Kidney epithelial cell (primary cell): ENCODE measurements at places on chromosomes 1 and 21.

- DNase-seq: no peak
These were observed 55.2 kb downstream of the YARS1 start for GRCh38 chr1:32761936-32762335.

- DNase-seq: no peak
These were observed 25.8 kb downstream of the CCN1 start for GRCh38 chr1:85606414-85606800.

DNA sequence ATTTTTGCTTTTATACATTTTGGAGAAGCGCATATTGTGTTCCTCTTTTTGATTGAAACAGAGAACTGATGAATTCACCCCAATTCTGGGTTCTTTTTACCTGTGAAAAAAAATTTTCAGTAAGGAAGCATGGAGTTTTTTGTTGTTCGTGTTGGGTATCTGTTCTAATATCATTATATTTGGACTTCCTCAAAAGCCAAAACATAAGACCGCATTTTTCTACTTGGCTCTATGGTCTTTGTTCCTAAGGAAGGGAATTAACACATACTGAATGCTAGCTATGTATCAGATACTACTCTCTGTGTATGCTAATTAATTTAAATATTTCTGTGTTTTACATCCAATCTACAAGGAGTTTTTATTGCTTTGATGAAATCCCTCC, 12.9 kb downstream of the EPB41 start:
- DNase-seq: no peak

DNA sequence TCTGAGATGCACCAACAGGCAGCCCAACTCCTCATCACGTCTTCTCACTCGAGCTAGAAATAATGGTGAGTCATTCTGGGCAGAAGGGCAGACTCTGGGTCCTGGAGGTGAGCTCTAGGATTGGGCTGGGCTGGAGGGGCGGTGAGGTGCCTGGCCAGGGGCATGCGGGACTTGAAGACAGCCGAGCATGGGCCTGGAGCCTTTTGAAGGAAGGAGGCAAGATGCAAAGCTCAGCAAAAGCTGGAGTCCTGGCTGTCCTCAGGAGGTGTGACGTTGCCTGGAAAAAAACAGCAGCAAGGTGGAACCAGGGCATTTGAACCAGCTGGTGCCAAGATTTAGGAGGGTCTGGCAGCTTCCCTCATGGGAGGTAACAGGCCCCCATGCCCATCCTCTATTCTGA, 712 bp downstream of the KCNA2 start:
- no peak for DNase-seq

GRCh38 chr1:168497376-168497950, 46.3 kb downstream of the XCL2 start:
- DNase-seq: no peak

- peak; percentile 81 for DNase-seq
These were observed 2.0 kb downstream of the S100A6 start for GRCh38 chr1:153533689-153534201.

DNA sequence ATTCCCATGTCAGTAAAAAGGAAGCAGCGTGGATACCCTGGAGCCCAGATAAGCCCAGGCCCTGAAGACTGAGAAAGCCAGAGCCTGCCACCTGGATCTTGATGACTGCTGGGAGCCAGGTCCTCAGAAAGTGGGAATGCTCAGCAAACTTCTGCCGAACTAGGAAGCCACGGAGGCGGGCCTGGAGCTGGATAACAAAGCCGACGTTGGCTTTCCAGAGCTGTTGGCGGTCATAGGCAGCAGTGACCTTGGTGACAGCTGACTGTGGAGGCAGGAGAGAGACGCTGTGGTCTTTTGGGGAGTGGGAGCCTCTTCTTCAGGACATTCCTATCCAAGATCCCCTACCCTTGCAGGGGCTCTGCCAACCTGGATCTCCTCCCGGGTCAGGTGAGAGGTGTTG, 24.4 kb downstream of the IQGAP3 start:
- DNase-seq: no peak

DNA sequence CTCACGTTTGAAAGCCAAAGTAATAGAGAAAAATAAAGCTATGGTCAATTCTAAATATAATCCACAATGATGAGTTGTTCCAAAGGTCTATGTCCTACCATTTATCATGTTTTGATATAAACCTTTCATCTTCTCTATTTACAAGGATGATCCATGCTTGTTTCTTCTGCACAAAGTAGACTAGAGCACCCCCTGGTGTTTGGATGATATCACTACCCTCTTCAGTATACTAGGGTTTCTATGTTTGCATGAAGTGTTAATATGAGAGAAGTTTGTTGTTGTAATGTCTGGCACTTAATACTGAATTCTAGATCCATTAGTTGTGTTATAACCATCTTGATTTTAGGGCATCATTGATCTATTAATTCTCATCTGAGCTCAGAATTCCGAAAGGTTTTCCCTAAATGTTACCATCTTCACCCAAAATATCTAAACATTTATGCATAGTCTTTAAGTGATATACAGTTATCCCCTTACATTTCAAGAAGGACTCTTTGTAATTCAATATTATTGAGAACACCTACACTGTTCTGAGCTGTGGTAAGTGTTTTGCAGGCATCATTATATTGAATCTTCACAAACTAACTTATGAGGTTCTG, 21.1 kb downstream of the CLDN8 start:
- peak; percentile 7 for DNase-seq

- DNase-seq: no peak
These were observed 101.9 kb downstream of the PRRX1 start for GRCh38 chr1:170765712-170766330.

DNA sequence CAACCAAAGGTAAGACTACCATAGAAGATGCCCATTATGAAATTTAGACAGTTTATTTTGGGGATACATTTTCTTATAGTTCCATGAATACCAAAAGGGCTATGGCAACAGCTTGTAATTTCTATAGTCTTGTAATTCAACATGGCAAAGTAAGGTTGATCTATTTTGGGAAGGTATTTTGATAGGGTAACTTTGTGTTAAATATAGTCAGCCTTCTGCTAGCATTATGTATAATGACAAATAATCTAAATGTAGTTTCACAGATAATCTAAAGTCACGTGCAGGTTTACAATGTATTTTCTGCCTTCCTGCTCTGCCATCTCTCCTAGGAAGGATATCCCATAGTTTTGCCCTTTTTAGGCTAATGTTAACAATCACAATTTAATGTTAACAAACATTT, 85.9 kb upstream of the DPH5 start:
- no peak for DNase-seq

DNA sequence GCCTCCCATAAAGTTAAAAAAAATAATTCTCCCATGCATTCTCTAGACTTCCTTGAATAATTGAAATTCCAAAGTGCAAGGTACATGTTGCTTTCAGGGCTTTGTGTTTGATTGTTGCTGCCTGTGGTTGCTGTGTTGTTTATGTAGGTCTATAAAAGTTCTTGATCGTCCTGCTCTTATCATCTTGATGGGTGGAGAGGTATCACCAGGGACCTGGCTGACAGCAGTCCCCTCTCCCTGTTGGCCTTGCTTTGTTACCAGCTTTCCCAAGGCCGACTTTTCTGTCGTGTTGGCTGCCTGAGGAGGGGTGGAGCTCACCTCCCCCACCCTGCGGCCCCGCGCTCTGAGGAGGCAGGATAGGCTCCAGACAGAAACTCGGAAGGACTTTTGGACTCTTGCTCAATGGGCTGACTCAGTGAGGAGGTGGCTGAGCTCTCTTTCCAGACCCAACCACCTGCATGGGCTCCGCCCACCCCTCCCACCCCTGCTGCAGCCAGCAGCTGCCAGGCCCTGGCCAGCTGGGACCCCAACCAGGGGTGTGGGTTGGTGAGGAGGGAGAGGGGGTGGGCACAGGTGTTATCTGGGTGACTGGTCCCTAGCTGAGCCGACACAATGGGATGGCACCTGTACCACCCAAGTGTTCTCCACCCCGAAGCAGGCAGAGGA, 2.0 kb downstream of the INAVA start:
- no peak for DNase-seq

DNA sequence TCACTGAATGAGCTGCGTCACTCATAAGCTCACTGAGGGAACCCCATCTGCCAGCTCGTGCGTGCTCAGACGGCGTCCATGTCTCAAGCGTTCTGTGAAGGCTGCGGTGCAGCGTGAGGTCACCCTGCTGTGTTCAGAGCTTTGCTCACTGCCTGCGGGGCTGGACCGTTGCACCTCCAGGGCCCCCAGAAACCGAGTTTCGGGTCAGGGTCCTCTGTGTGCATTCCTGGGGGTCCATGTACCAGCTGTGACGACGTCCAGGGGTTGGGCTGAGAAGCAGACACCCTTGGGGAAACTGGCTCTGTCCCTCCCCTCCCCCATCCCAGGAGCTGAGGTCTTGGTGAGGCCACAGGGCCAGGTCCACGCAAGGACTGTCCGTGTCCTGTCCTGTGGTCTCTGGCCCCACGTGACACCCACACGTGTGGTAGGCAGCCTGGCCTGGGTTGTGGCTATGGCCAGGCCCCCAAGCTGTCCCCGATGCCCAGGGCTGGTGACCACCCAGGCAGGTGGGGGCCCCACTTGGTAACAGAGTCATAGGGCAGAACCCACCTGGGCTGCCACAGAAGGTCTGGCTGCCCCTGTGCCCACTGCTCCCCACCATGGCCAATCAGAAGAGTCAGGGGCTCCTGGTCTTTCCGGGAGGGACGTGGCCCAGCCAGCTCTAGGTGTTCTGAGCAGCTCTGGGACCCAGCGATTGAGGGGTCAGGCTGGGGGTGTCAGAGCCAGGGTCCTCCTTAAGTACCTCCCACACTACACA, 24.4 kb downstream of the FTCD start:
- no peak for DNase-seq

GRCh38 chr1:195608883-195609282, 999.4 kb downstream of the KCNT2 start:
- DNase-seq: no peak

DNA sequence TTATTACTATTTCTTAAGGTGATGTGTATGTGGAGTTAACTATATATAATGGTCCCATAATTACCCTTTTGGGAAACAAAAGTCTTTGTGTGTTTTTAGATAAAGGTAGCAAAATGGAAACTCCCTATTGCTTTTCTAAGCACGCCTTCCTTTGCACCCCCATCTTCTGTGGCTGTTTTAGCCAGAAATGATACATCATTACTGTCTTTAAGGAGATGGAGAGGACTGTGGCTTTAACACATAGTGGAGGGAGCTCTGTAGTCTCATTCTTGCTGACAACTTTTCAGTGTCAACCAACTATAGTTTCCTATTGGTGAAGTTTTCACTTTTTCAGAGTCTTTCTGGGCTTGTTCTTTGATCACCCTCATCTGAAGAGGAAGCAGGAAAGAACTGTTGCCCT, 1.0 kb downstream of the APOBEC4 start:
- DNase-seq: no peak

GRCh38 chr1:115296981-115297380, 41.1 kb downstream of the NGF start:
- no peak for DNase-seq

GRCh38 chr1:214396330-214396729, 115.4 kb downstream of the SMYD2 start:
- no peak for DNase-seq

DNA sequence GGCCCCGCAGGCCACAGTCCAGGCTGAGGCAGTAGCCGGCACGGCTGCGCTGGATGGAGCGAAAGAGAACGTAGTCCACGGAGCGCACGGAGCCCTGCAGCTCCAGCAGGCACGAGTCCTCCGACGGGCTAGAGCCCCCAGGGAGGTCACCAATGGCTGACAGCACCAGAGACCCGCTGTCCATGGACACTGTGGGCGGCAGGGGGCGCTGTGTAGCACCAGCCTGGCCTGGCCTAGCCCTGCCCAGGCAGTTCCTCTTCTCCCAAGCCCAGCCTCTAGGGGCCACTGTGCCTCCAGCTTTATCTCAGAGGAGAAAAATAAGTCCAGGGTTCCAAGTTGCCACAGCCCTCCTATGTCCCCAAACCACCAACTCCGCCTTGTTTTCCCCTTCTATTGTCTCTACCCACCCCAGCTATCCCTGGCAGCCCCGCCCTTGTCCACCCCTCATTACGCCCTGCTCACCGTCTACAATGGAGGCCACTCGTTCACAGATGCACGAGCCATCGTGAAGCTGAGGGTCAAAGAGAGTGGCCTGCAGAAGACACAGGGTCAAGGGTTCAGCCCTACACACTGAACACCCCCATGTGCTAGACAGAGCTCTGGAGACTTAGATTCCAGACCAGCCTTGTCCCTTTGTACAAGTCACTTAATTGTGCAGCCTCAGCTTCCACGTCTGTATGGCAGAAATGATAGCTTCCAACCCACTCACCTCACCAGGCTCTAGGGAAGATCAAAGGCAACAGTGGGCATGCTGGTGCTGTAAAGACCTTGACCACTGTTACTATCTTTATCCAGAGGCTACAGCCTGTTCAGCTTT, 4.4 kb downstream of the ENTREP3 start:
- DNase-seq: peak; percentile 55

DNA sequence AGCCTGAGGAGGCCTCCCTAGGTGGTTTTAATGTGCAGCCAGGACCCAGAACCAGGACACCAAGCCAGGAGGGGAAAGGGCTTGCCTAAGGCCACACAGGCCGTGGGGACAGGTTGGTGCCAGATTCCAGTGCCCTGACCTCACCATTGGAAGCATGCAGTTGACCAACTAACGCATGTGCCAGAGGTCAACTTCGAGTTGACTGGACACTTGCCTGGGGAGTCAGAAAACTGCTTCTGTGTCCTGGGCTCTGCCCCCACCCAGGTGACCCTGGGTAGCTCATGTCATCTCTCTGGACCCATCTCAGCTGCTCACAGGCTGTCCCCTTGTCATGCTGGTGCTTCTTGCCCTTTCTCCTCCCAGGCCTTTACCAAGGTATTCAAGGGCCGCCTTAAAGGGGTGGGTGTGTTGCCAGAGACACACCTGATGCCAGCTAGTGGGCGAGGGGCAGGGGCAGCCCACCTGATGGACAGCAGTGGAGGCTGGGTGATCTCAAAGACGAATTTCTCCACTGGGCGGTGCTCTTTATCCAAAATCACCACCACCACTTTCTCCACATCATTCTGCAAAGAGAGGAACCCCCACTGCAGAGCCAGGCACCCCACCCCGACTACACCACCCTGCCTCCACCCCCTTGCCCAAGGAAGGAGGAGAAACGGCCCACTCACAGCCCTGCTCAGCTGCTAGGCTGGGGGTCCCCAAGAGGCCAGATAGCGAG, 4.4 kb downstream of the MAD2L2 start:
- DNase-seq: no peak

DNA sequence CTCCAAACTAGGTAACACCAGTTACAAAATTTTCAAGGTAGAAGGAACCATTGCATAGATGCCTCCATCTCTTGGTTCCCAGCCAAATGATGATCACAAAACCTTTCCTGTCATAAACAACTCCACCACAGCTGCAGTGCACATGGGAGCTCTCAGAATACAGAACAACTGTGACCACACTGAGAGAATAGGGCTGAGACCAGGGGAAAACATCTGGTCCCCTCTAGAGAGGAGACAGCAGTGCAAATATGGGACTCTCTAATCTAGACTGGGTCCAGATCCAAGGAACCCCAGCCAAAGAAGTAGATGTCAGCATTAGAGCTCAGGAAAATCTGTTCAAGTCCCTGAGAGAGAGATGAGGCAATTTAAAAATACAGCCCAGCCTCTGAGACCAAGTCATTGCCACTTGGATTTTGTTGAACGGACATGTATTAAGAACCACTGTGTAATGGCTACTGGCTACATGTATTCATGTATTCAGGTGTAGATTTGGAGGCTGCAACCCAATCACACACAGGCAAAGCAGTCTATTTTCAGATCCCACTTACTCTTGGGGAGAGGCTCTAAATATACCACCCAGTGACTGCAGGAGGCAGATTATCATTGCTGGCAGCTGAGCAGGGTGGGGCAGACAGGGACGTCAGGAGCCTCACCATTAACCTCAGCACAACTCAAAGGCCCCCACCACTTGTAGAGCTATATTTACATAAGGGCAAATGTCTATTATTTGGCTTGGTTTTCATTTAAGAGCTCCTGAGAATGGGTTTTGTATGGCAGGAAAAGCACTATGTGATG, 7.6 kb upstream of the RXRG start:
- DNase-seq: no peak
